ENCODE measurements at places on chromosomes 2 and 18. TPM values are rescaled to one million over a fixed set of nuclear protein-coding genes. Genes with fewer than 3 reads are reported as not detected.

Gene GCG
- not detected for total RNA-seq

Gene POU3F3
- total RNA-seq, result not detected

Gene CFAP221
- not detected for total RNA-seq

Gene FAP
- not detected for total RNA-seq

Gene PLA2R1
- not detected for total RNA-seq

Gene IL36A
- 0.58 TPM for total RNA-seq

Gene MTA3
- total RNA-seq, result 31.5 TPM

Gene PLB1
- total RNA-seq, result 0.07 TPM

Gene VWA3B
- total RNA-seq, result not detected

Gene UGT1A5
- total RNA-seq, result not detected

Gene CSRNP3
- not detected for total RNA-seq

Gene KLHL29
- 2.8 TPM for total RNA-seq

Gene CRYBA2
- total RNA-seq, result not detected

Gene SLC9A4
- total RNA-seq, result 0.09 TPM

Gene SH3BP4
- total RNA-seq, result 0.50 TPM

Gene KIF1A
- not detected for total RNA-seq

Gene LOXHD1
- total RNA-seq, result not detected

Gene RFTN2
- not detected for total RNA-seq

Gene MTHFD2
- 59.3 TPM for total RNA-seq

Gene MAP3K19
- total RNA-seq, result not detected

Gene ZNF396
- not detected for total RNA-seq

Gene SOWAHC
- 0.96 TPM for total RNA-seq

Gene MOGAT1
- not detected for total RNA-seq

Gene DCDC2C
- not detected for total RNA-seq

Gene UNC80
- total RNA-seq, result not detected

Gene C1QL2
- not detected for total RNA-seq

Gene CRYGD
- not detected for total RNA-seq

Gene COLEC11
- 0.35 TPM for total RNA-seq

Gene PIEZO2
- 0.28 TPM for total RNA-seq

Gene DTNA
- total RNA-seq, result not detected

Gene INSIG2
- 16.9 TPM for total RNA-seq

Gene AMER3
- total RNA-seq, result not detected

Gene GULP1
- not detected for total RNA-seq

Gene DRC1
- not detected for total RNA-seq

Gene CD8A
- total RNA-seq, result 158 TPM

Gene MAP3K2
- total RNA-seq, result 89.1 TPM

Data from T-cell (primary cell).